ENCODE measurements at places on chromosomes 1 and 21. TPM values are rescaled to one million over a fixed set of nuclear protein-coding genes. Genes with fewer than 3 reads are reported as not detected.
A peak's percentile ranks its signal among the peaks of the same experiment; 100 is the strongest.

FYB2 gene
- total RNA-seq = 12.0 TPM

PROX1 gene
- total RNA-seq = 57.7 TPM

SAMD11 gene
- total RNA-seq = 0.38 TPM

GRCh38 chr1:38334930-38335592, 288.5 kb upstream of the POU3F1 start:
- no peak for DNase-seq

- no peak for DNase-seq
Measured at GRCh38 chr1:188027613-188028012, 1198.9 kb downstream of the PLA2G4A start.

- no peak for DNase-seq
Measured at GRCh38 chr1:166167572-166167925, 748 bp upstream of the FAM78B start.

DNA sequence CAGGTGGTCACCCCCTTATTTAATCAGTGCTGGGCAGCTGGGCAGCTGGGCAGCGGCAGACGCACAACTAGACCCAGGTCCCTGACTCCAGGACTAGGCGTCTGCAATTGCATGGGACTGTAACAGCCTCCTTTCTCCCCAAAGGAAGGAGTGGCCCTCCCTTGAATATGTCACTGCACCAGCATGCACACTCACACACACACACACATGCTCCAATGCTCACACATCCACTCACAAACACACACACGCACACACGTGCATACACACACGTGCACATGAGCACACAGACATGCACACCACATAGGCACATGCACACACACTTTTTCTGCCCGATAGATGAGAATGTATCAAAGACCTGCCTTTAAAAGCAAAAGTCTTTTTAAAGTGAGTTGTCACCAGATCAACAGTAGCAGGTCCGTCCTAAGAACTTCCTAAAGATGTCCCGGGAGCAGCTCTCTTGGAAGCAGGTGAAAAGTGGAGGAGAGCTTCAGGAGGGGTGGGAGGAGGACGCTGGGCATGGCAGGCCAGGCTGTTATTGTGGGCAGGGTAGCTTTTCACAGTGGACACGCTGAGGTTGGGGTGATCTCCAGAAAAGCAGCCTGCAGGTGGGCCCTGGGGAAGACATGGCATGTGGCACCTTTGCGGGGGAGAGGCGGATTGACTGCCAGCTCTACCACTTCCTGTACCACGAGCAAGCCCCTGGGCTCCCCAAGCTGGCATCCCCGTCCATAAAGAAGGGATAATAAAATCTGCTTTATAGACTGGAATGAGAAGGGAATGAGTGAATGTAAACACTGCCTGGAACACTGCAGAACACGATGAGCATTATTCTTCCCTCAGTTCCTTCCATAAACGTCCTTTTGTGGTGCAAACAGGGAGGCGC, 1.7 kb downstream of the PDE9A start:
- DNase-seq = peak; percentile 15

DNA sequence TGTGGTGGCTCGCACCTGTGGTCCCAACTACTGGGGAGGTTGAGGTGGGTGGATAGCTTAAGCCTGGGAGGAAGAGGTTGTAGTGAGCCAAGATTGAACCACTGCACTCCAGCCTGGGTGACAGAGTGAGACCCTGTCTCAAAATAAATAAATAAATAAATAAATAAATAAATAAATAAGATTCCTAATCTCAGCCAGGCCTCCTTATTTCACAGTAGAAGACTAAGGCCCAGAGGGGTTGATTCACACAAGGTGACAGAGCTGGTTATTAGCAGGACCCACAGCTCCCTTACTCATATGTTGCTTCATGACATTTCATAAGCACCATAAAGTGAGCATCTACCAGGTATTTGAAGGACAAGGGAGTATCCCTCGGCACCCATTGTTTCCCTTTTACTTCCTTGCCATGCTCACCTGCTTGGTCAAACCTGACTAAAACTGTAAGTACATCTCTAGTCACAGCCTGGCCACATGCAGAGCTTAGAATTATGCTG, 32.7 kb downstream of the ALG14 start:
- DNase-seq = no peak

Data from heart left ventricle (tissue), 16 donors.